ENCODE measurements at places on chromosomes 7 and 10.

GRCh38 chr7:135792363-135792668 lies 43.7 kb upstream of the FAM180A start:
- DNase-seq, result no peak

DNA sequence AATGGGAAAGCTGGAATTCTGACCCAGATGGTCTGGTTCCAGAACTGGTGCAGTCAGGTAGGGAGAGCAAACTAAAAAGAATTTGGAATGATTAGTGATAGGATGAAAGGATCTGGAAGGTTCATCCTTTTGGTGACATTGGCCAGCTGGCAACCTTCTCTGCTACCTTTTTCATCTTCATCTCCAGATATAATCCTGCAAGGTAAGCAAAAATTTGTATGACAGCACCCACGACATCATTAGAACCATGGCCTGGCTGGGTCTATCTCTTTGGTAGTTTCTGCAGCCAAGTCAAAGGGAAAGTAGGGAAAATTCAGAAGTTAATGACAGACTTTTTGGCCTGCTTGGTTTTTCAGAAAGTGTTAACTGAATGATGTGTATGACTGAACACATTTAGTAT lies 188.9 kb upstream of the MALRD1 start:
- no peak for DNase-seq

- DNase-seq, result no peak
These were observed 2.5 kb downstream of the TCF7L2 start for GRCh38 chr10:112952282-112953173.

DNA sequence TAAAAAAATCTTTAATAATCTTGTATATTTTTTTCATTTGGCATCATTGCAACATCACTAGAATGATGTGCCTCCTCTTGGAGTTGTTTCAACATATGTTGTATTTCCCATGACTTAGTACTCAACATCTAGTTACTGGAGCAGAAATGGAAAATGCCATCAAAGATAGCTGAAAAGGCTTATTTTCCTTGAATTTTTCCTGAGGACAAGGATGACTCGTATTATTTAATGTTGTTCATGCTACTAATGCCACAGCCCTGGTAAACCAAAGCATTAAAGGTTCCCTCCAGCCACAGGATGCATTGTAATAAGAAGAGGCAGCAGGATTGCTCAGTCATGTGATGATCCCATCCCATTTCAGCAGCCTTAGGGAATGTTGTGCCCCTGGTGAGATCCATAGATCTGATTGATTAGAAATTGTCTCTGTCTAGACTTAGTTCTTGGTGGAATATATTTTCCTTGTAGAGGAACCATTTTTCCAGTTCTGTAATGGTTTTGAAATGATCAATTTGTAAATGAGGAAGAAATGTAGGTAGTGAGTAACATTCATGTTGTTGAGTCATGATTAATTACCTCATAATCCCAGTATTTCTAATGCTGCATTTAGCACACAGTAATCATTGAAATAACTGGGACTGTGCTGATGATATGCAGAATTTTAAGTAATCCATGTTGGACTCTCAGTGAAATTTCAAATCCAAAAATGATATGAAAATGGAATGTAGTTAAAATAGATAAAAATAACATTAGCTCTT lies 91.3 kb upstream of the SMIM30 start:
- DNase-seq, result no peak

DNA sequence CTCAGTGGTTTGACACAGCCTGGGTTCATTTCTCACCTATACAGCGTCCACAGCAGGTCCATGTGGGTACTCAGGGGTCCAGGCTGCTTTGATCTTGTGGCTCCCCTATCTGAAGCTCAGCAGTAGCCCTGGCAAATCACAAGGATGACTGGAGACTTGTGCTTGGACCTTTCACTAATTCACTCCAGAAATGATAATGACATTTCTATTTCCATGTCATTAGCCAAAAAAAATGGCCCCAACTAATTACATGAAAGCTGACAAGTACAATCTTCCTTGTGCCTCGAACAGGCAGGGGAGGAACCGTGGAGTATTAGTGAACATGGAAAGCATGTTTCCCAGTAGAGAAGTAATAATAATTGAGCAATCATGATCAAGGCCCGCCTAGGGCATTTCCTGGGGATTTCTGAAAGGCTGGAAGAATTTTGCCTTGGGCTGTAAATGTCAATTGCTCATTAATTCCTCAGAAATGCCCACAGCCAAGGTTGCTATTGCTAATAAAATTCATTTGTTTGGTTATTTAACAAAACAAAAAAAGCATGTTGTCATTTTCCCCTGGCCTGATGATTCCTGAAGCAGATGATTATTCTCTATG lies 586.1 kb downstream of the SDK1 start:
- no peak for DNase-seq

All from kidney capillary endothelial cell (primary cell).